ENCODE measurements at places on chromosomes 1 and 21.

DNA sequence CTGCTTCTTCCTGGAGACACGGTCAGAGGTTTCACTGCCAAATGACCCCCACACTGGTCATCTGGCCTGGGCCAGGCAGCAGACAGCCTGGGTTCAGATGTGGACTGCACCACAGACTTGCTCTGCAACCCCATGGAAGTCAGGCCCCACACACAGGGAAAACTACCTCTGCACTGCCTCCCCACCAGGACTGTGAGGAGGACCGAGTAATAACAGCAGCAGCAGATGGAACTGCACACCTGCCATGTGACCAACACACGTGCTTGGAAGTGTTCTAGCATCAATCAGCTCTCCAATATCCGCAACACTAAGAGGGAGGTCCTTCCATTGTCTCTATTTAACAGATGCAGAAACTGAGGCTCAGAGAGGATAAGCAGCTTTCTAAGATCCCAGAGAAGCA is 51.4 kb downstream of the SLC9A1 start:
- DNase-seq, result no peak

GRCh38 chr1:231039161-231040018 is 664 bp downstream of the FAM89A start:
- no peak for DNase-seq

DNA sequence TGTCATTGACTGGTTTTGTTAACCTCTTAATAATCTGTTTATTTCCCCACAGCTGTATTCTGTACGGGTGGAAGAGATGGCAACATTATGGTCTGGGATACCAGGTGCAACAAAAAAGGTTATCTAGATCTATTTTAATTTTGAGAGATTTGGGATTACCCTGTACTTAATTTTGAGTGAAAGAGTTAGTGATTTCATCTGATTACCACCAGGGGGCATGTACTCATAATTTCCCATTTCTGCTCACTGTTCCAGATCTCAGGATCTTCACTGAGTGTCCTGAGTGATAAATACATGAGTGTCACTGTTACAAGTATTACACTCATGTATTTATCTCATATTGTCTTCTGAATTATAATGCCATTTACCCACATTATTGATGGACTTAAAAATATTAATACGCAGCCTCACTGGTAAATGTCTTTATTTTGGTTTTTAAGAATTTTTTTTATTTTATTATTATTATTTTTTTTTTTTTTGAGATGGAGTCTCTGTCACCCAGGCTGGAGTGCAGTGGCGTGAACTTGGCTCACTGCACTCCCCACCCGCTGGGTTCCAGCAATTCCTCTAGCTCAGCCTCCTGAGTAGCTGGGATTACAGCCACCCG is 27.4 kb downstream of the DTL start:
- DNase-seq, result peak; percentile 60

DNA sequence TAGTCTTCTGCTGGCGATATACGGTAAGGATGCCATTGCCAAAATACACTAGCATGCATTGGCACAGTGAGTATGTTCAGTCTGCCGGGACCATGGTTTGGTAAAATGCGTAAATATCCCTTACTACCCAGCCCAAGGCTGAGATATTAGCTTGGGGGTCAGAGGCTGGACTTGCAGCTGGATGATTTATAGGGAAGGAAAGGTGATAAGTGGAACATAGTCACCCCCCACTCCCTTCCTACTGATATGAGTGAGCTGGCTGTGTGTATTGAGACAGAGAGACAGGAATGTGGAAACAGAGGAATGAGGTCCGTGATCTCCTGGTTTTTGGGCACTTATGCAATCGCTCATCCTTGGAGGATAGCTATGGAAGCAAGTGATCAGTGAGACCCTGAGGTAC is 642.8 kb downstream of the KCNT2 start:
- DNase-seq, result no peak

- no peak for DNase-seq
Observed at GRCh38 chr1:225990705-225991464, 8.3 kb downstream of the SDE2 start.

GRCh38 chr1:50930193-50930592 is 29.9 kb downstream of the FAF1 start:
- DNase-seq, result no peak

DNA sequence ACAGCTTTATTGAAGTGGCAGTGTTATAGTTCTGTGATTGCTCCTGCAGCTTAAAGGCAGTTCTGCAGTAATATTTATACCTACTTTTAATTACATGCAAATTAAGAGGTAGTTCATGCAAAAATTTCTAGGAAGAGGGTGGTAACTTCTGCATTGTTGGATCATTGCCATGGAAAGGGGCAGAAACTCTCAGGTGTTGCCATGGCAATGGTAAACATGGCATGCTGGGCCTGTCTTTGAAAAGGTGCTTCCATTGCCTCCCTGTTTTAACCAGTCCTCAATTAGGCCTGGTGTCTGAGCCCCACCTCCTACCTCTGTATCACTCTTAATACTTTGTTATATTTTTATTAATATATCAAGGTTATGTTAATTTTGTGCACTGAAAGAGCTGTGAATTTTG is 104.7 kb downstream of the DISC1 start:
- no peak for DNase-seq

DNA sequence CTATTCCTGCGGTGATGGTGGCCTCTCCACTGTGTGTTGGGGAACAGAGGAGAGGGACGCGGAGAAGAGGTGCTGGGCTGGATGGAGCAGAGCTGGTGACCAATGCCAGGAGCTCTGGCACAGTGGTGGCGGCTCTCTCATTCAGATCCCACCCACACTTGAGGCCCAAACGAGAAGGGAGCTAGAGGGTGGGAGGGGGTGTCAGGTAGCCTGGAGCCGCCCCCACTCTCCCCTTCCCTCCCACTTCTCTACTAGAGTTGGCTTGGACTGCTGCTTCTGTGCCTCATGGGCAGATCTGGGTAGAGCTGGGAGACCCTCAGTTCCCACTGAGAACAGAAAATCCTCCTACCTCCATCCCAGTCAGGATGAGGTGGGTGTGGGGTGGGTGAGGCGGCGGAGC is 3.5 kb downstream of the TTC39A start:
- no peak for DNase-seq

GRCh38 chr1:198641501-198641900 is 2.7 kb downstream of the PTPRC start:
- DNase-seq, result no peak

- DNase-seq, result no peak
Observed at GRCh38 chr1:60031146-60031545, 42.4 kb downstream of the C1orf87 start.

DNA sequence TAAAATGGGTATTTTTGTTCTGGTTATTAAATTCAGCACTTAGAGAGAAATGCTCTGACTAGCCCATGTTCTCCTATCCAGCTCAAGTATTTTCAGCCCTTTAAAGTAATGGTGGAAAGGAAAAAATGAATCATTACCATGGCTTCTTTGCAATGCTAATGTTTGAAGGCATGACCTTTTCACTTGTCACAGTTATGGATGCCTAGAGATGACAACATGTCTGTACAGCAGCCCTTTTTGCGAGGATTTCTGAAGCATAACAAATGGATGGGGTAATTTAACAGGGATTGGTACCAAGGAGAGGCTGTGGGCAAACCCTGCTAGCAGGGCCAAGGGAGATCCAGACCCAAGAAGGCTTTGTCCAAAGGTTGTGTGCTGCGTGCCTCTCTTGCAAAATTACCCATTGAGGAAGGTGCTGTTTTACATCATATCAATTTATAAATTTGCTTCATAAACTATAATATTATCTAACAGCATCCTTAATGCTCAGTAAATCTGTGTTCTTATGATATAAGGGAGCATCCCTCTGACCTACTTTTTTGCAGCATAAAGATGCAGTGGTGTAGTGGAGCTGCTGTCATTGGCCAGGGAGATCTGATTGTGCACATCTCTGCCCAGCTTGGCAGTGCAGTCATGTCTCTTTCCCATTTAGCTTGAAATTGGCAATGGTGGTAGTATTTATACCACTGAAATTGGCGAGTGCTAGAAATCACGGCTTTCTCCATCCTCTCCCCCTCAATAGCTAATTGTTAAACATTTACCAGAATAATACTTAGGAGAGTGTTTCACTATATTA is 327.1 kb downstream of the PCP4 start:
- no peak for DNase-seq

GRCh38 chr1:34984435-34984792 is 733 bp downstream of the TMEM35B start:
- peak; percentile 7 for DNase-seq

- DNase-seq, result no peak
Observed at GRCh38 chr1:223330466-223330865, 33.5 kb downstream of the SUSD4 start.

GRCh38 chr1:12172042-12172851 is 5.5 kb downstream of the TNFRSF1B start:
- no peak for DNase-seq

DNA sequence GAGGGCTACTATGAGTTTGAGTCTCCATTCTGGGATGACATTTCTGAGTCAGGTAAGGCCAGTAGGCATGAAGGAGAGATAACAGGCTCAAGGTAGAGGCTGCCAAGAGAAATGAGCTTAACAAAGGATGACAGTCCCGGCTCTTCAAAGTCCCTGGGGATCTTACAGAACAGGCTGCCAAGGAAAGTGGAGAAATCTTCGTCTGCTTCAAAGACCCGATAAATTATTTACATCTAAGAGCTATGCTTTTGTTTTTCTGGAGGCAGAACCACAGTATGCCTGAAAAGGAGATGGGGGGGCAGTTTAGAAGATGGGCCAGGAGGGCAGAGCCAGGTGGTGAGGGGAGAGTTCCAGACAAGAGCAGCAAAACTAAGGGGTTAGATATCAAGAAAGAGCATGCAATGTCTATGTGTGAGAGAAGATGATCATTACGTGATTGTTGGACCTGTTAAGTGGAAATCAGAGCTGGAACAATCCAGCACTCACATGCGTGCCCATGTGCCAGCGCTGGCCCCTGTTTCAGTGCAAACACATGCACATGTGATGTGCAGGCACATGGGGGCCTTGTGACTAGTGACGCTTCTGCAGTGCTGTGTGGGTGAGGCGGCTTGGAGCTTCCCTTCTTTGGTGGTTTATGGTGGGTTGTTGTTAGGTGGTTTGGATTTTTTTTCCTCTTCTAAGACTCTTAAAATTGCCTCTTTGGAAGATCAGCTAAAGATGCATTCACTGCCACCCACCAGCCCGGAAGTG is 25.7 kb downstream of the CAMK1G start:
- DNase-seq, result no peak

DNA sequence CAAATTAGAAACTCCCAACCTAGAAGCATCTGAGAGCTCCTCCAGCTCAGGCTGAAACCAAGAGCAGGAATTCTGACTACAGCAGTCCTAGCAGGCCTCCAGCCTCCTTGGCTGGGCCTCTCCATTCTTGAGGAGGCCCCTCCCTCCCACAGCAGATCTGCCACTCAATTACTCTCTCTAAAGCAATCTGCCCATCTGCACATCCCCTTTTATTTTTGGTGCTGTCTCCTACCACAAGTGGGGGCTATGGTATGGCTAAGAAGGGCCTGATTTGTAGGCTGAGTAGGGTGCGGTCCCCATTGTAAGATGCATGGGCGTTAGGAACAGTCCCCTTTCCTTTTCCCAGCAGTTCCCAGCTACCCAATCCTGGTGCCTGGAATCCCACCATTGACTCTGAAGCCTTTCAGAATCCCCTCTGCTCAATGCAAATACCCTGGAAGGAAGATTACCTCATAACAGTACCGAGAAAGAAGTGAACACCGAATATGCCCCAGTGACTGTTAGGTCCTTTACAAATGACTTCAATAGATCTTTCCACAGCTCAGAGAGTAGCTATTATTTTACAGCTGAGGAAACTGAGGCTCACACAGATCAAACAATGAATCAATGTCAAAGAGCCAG is 11.6 kb upstream of the TTC39A start:
- no peak for DNase-seq

DNA sequence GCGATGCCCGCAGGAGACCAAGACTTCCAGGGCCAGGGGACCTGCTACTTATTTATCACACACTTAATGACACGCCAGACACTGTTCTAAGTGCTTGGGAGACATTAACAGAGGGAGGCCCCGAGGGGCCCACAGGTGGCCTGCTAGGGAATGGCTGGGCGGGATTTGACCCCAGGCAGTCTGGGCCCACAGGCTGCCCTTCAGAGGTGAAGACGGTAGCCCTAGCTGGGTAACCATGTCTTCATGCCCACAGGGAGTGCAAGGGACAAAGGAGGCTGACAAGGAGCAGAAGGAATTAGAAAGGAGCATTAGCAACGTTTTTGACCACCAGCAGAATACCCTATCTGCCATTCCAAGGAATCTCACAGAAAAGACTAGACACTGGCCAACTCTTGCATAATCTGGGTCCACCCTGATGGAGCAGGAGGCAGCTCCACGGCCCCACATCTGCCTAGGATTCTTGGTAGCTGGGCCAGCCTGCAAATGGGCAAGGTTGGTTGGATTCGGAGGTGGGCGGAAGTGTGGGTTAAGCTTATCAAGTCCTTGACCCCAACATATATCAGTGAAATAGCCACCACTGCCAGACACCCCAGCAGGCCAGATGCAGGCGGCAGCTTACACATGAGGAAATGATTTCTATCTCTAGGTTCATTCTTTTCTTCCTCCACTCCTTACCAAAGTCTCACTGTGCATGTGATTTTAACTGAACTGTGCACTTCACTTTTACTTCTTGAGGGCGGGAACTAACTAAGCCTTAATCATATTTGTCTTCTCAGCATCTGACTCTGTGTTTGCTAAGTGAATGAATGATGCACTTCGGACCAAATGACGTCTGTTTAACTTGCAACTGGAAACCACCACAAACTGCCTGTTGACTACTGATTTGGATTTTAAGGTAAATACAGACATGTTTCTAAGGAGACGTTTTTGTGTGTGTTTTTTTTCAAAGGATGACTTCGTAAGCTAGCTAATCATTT is 3.4 kb upstream of the ETS2 start:
- peak; percentile 74 for DNase-seq

DNA sequence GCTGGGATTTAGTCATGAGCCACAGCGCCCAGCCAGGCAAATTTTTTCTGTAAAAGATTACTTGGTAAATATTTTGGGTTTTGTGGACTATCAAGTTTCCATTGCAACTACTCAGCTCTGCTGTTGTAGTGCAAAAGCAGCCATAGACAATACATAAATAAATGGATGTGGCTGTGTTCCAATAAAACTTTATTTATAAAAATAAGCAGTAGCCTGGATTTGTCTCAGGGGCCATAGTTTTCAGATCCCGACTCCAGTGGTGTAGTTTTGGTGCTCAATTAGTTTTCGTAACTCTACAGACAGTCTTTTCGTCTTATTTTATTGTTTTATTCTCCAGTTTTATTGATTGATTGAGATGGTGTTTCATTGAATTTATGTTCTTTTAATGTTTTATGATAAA is 80.1 kb upstream of the IVNS1ABP start:
- no peak for DNase-seq

DNA sequence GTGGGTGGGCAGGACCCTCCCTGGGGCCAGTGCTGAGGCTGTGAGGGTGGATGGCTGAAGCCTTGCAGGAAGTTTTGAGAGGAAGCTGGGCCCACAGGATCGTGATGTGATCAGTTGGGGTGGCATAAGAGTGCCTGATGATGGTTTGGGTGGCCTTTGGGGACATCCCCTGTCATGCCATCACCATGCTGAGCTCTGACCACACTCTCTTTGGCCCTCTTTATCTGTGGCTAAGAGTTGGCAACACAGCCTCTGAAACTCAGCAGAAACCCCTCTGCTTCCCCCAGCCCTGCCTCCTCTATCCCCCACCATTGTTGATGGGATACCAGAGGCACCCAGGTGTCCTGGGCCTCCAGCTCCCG is 19.8 kb downstream of the MIIP start:
- no peak for DNase-seq
